ENCODE measurements at places on chromosomes 16 and 17.

DNA sequence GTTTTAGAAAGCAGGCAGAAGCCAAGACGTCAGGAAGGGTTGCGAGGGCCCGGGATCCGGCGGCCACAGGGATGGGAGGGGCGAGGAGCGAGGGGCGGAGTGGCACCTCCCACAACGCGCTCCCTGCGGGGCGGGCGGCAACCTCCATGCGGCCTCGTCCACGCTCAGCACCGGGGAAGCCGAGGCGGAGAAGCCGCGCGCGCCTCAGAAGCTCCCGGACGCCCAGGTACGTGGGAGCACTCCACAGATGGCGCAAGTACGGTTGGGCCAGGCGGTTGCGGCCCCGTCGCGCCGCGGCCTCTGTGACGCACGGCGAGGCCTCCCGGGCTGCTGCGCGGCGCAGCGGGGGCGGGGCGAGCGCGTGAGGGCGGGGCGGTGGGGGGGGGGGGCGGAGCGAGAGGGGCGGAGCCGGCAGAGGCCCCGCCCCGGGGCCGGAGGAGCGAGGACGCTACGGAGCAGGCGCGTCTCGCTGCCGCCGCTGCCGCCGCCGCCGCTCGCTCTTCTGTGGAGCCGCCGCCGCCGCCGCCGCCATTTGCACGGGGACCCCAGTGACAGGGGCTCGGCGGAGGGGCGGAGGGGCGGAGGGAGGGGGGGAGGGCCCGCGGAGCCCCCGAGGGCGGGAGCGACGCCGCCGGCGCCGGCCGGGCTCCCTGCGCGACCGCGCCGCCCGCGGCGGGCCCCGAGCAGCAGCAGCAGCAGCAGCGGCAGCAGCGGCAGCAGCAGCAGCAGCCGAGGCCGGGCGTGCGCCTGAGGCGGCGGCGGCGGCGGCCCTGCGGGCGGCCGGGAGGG lies at the start of gene TENT4B:
Gene TENT4B, plus strand, starts transcription at position 500 of the 789 bp plus-strand sequence. CDS start 316 bp downstream, outside the sequence.
- DNase-seq: peak; percentile 88

DNA sequence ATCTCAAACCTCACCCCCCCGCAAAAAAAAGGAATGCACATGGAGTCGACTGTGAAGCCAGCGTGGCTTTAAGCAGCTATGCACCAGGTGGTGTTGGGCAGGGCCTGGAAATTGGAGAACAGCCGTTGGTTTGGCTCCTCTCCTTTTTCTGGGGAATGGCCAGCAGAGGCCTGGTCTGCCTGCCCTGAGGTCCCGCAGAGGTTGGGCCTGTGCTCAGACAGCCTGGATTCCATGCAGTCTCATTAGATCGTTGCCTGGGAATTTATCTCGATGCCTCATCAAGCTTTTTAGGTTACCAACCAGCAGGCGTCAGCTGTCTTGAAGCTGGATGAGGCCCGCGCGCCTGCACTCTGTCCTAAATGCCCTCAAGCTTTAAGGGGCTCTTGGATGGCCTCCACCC lies 9.8 kb downstream of the SLC12A3 start:
- DNase-seq: no peak

DNA sequence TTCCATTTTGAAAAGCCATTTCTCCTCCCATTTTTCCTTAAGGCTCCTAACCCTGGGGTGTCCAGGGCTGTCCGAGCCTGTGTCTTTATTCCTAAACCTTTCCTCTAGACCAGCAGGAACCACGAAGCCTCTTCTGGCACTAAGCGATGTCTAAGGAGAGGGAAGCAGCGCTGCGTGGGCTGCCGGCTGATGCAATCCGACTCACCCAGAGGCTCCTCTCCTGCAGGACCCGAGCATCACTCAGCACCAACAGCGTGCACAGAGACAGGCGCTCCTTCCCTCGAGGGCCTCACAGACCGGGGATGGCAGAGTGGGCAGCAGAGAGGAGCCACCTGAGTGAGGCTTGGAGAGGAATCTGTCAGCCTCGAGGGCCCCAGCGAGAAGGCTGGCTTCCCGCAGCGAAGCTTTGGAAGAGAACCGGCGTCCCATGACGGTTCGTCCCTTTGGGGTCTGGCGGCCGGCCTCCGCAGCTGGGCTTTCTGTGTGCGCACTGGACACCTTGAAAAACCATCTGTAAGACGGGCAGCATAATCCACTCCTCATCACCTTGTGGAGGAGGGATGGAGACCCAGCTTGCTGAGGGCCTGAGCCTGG lies 174.3 kb downstream of the FOXL1 start:
- no peak for DNase-seq

GRCh38 chr16:12199524-12199923 lies 223.0 kb downstream of the SNX29 start:
- DNase-seq: no peak

DNA sequence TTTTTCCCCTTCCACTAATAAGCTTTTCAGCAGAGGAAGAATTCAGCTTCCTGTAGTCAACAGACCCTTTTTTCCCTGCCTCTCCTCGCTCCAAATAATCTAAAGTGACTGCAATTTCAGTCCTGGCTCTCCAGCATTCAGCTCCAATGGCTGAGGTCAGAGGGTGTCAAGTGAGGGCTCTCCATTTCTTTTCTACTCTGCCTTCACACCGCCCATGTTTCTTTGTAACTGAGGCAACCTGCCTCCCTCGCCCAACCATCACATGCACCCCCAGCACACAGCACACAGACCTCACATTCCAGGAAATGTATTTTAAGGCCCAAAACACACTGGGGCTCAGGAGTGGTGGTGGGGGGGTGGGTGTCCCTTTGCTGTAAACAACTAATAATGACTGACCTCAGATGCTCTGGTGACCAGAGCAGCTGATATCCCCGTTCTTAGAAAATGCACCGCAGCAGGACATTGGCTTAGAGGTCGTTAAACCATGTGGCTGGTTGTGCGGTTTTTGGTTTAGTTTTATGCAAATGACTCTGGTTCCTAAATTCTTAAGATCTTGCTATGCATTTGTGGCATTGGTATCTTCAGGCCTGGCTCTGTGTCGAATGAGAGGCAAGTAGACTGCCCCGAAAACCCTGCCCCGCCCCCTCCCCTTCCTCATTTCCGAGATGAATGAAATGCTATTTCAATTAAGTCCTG lies 203.6 kb downstream of the ZFHX3 start:
- DNase-seq: no peak

DNA sequence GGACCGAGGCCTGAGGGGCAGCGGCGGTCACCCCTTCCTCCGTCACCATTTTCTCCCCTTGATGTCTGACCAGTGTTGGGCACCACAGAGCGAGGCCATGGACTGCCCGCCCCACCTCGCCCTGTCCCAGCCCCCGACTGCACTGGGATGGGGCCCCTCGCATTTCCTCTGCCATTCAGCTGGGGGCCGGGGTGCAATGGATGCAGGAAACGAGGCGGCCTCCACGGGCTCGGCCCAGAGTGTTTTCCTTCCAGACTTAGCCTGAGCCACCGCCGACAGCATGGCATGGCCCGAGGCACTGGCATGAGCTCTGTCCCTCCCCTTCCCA lies 44.6 kb upstream of the ZC3H18 start:
- DNase-seq: no peak

GRCh38 chr17:63925615-63926014 lies 6.5 kb downstream of the CD79B start:
- no peak for DNase-seq

DNA sequence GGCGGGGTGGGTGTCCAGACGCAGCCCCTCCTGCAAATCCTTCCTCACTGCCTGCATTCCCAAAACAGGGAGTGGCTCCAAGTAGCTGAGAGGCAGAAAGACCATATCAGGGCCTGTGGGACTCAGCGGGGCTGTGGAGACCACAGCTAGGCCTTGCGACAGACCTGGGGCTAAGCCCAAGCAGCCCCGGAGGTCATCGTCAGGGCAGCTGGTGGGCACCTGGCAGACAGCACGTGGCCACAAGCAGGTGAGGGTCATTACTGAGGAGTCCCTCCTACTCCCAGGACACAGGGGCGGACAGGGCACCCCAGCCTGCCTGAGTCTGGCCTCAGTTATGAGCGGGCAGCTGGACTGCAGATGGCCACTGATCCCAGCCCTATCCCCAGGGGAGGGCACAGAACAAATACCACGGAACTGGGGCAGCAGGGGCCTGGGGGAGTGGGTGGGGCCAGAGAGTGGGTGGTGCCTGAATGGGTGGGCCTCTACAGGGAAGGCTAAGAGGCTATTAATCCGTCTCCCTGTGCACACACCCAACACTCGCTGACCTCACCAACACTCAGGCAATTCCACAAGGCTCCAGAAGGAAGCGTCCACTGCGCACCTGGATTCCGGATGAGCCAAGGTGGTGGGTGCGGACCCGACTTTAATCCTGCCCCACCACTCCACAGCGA lies 8.5 kb downstream of the HS3ST6 start:
- no peak for DNase-seq

- DNase-seq: no peak
Observed at GRCh38 chr16:56357765-56358322, 67.5 kb downstream of the AMFR start.

- DNase-seq: no peak
Observed at GRCh38 chr17:2860045-2860444, 63.8 kb downstream of the RAP1GAP2 start.

DNA sequence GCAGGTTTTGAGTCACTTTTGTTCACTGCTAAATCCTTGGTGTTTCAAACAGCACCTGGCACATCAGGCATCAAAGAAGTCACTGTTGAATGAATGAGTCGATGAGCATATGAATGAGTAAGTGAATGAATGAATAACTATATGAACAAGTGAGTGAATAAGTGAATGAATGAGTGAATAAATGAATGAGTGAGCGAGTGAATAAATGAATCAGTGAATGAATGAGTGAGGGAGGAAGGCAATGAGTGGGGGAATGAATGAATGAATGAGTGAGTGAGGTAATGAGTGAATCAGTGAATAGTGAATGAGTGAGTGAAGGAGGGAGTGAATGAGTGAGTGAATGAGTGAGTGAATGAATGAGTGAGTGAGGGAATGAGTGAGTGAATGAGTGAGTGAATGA lies 28.8 kb downstream of the TMEM114 start:
- DNase-seq: no peak

DNA sequence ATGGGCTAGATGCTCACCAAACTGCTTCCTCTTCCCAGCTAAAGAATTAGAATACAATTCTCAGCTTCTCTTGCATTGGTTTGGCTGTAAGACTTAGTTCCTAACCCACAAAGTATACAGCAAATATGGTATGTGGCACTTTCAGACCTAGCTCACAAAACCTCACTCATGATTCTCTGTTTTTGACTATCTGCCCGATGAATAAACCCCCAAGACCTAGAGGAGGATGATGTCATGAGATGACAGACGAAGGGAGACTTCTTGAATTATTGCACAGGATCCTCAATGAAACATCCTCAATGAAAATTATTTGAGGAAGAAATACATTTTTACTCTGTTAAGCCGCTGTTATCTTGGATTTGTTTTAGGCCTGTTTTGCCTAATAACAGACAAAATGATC lies 14.3 kb downstream of the CNOT1 start:
- DNase-seq: no peak

GRCh38 chr16:60452646-60453045 lies 1583.6 kb downstream of the CDH8 start:
- DNase-seq: no peak

- DNase-seq: no peak
Observed at GRCh38 chr17:72761431-72761830, 331.1 kb downstream of the SLC39A11 start.

DNA sequence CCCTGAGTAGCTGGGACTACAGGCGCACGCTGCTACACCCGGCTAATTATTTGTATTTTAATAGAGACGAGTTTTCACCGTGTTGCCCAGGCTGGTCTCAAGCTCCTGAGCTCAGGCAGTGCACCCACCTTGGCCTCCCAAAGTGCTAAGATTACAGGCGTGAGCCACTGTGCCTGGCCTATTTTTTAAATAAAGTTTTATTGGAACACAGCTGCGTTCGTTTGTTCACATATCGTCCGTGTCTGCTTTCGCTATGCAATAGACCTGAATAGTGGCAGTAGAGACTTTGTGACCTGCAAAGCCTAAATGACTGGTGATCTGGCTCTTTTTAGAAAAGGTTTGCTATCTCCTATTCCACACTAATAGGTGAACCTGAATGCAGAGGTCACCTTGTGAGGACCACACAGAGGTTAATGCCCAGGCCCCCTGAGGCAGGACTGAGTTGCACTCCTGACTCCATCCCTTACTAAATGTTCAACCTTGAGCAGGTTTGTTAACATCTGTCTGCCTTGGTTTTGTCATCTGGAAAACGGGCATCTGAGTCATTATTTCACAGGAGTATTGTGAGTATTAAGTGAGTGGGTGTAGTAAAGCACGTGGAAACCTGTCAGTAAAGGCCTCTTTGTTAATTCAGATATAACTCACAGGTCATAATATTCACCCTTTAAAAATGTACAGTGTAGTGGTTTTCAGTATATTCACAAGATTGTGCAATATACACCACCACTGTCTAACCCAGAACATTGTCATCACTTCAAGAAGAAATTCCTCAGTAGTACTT lies 157.5 kb upstream of the CACNG5 start:
- DNase-seq: no peak

- DNase-seq: peak; percentile 47
Observed at GRCh38 chr17:78993241-78993956, 13.7 kb upstream of the LGALS3BP start.

GRCh38 chr17:19348806-19349205 lies 13.7 kb downstream of the B9D1 start:
- no peak for DNase-seq

DNA sequence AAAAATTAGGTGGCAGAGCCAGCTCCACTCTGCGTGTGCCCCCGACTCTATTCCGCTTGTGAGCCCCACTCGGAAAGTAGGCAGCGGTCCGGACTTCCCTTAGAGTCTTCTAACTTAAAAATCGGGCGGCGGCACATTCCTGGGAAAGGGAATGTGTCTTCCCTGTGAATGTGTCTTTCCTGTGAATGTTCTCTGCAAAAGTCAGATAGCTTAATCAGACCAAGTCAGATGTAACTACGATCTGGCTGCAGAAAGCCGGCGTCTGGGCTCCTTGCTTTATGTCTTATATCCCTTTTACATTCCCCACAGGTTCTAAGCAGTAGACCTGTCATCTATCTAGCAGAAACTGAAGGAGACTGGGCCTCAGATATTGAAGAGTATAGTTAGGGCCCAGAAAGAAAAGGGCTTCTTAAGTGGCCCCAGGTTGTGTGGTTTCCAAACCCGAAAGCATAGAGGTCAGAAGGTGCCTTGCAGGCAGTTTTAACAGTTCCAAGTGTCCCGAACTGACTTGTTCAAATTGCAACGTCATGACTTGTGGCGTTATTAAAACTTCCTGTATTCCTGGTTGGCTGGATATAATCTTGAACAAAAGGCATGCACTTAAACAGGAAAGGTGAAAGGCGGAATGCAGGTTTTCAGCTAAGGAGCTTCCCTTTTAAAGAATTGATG lies 601 bp downstream of the PHKB start:
- DNase-seq: no peak

GRCh38 chr16:13300066-13300840 lies 398.9 kb downstream of the SHISA9 start:
- DNase-seq: no peak

DNA sequence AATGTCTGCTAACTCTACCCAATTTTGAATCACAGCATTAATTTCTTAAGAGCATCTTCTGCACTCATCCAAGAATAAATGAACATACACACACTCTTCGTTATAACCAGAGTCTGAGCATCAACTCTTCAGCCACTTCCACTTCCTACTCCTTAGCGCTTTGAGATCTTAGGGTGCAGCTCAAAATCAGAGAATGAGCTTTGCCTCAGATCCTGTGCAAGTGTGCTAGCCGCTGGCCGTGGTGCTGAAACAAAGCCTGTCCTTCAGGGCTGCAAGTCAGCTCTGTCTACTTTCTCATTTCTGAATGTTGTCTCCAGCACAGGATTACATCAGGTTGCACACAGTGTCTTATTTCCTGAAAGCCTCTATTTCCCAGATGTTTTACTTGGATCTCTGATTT lies 165.4 kb downstream of the AIPL1 start:
- DNase-seq: peak; percentile 3
